ENCODE measurements at places on chromosomes 2 and 18.

DNA sequence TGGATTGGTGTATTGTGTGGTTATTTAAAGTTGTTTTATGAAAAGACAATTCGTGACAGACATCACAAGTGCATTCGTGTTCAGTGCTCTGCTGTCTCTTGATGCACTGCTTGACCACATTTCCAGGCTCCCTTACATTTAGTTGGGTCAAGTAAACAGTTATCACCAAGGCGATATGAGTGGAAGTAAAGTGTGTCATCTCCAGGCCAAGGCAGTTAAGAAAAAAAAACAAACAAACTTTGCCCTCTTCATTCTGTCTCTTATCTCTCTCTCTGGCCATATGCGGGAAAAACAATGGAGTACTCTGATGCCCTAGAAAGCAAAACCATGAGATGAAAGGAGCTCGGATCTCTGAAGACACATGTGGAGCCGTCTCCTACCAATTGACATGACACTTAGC lies 131.1 kb downstream of the DSEL start:
- no peak for DNase-seq

- no peak for DNase-seq
Observed at GRCh38 chr2:188328419-188328818, 36.7 kb downstream of the GULP1 start.

DNA sequence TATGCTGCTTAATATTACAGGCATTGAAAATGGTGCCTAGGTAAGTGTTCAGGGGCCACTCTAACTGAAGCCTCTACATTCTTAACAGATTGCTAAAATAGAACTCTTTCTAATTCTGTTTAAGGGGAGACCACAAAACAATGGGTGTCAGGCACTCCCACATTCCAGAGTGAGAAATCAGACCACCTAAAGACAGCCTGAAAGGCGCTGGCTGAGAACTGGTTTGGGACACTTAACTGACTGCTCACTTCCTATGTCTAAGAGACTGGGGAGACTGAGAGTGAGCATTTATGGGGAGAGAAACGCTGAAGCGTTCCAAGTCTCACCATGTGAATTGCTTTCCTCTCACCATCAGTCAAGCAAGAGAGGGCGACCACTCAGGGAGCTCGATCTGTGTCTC lies 108.8 kb upstream of the ITGB6 start:
- DNase-seq = no peak

GRCh38 chr2:233821709-233822100 lies 32.6 kb downstream of the HJURP start:
- DNase-seq = no peak

- DNase-seq = no peak
Observed at GRCh38 chr2:118250001-118250400, 161.7 kb downstream of the INSIG2 start.

GRCh38 chr2:38436227-38436664 lies 59.2 kb upstream of the ATL2 start:
- no peak for DNase-seq

Data from upper lobe of left lung (tissue), 6 donors.